ENCODE measurements at places on chromosomes 6 and 20.
A peak's percentile ranks its signal among the peaks of the same experiment; 100 is the strongest.

DNA sequence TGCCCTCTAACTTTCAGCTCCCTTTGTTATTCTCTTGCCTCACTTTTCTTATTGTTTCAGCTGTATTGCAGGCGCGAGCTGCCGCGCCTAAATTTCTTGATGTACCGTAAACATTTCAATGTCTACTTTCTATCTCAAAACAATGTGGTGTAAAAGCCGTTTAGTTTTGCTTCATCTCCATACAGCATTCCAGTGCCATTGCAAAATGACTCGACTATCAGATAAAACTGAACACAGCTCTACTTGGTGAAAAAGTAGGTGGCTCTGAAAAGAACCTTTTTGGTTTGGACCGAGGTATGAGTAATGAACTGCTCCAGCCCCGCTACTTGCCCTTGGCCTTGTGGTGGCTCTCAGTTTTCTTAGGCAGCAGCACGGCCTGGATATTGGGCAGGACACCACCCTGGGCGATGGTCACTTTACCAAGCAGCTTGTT lies 74.6 kb downstream of the OR2B2 start:
- DNase-seq: no peak

- DNase-seq: no peak
Observed at GRCh38 chr20:37745553-37745952, 51.7 kb downstream of the CTNNBL1 start.

GRCh38 chr6:56652994-56653393 lies 10.3 kb upstream of the DST start:
- DNase-seq: no peak

DNA sequence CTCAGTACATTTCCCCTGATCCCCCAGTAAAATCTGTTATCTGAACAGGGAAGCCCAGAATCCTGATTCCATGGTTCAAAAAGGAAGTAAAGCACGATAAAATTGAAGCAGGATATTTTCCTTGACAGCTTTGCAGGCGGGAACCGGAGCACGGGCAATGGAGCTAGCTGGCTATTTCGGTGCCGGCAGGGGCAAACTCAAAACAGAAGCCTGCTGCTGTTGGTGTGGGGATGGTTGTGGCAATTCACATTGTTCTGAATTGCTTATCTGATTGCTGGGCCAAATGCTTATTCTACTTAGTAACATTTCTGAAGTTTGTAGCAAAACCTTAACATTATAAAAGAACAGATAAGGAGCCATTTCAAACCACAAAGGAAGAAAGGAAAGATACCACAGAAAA lies 172.4 kb downstream of the MMS22L start:
- DNase-seq: no peak

DNA sequence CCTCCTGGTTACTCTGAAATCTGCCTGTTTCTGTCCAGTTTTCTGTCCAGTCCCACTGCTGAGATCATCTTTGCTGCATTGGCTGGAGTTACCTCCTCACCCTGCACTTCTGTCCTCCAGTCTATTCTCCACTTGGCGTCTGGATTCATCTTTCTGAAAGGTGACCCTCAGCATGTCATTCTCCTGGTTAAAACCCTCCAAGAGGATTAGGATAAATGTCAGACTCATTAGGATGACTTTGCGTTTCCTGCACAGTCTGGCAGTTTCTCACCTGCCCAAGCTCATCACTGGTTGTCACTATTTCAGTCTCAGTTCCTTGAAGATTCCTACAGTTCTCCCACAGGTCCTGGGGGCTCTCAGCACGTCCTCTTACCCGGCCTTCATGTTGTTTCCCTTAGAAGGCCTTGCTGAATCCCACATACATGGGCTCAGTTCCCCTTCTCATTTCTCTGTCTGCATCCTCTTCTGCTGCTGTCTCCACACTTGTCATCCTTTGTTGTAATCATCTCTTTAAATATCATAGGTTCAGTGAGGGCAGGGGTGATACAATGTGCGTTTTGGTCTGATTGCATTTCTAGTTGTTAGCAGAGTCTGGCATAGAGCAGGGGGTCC lies 374.8 kb downstream of the QKI start:
- DNase-seq: no peak

GRCh38 chr20:56001890-56002289 lies 3.4 kb downstream of the CBLN4 start:
- no peak for DNase-seq

DNA sequence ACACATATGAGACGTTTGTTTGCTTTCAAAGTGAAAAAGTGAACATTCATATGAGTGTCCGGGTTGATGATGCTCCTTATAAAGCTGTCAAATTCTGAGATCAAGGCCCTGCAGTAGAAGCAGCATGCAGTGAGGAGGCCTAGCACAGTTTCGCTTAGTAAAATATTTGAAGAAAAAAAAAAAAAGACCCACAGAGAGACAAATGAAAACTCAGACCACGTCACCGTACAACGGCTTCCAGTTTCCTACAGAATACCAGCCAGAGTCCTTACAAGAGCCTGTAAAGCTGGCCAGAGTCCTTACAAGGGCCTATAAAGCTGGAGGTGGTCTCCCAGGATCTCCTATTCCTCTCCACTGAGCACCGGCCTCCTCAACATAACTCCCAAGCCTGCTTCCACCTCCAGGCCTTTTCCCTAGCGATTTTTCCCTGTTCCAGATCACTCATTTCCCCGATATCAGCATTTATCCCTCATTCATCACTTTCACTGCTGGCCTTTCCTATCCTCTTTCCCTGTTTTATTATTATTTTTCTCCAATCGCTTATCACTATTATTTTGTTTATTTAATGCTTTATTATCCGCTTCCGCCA lies 1.5 kb upstream of the HMGN4 start:
- peak; percentile 69 for DNase-seq

DNA sequence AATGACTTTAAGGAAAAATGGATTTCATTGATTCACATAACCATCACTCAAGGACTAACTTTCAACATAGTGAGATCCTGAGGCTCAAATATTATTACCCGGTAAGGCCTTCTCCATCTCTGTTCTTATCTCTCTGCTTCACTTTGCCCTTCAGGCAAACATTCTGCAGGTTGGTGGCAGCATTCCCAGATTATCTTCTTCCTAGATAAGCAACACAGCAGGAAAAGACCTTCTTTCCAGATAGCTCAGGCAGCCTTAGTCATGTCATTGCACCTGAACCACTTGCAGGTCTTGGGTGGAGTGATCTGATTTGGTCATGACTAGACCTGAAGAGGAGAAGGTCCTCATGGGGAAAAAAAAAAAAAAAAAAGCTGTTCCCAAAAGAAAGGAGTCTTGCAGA lies 5.3 kb upstream of the HIVEP2 start:
- DNase-seq: no peak

GRCh38 chr6:149387779-149388512 lies 12.1 kb upstream of the SUMO4 start:
- no peak for DNase-seq

DNA sequence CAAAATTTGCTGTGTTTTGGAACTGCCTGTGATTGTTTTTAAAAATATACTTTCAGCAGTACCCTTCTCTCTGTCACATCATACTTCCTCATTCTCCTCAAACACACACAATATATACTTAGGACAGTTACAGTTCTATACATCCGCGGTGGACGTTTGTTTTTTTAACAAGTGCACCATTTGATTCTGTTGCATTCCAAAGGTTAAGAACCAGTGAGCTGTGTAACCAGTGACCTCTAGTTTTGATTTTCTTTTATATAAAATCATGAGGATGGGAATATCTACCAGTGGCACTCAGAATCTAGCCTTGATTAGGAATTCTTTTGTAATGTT lies 152.8 kb downstream of the CARMIL1 start:
- no peak for DNase-seq

- no peak for DNase-seq
Observed at GRCh38 chr20:53875452-53875851, 194.9 kb downstream of the BCAS1 start.

GRCh38 chr6:107217248-107217647 lies 101.9 kb upstream of the BEND3 start:
- no peak for DNase-seq

DNA sequence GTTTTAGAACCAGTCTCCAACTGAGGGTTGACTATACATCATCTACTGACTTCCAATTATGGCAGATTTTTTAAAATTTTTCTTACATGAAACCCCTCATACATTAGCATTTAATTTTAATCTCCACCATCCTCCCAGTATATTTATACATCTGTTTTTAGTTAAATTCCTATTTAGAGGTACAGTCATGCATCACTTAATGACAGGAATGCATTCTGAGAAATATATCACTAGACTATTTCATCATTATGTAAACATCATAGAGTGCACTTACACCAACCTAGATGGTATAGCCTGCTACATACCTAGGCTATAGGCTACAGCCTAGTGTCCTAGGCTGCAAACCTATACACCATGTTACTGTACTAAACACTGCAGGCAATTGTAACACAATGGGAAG lies 316.7 kb upstream of the MARCKS start:
- no peak for DNase-seq
